ENCODE measurements at places on chromosomes 13 and 19.

GRCh38 chr19:54152878-54153524 lies 6.5 kb downstream of the LENG1 start:
- DNase-seq = no peak

- no peak for DNase-seq
Observed at GRCh38 chr19:13441810-13442512, 64.3 kb downstream of the CACNA1A start.

DNA sequence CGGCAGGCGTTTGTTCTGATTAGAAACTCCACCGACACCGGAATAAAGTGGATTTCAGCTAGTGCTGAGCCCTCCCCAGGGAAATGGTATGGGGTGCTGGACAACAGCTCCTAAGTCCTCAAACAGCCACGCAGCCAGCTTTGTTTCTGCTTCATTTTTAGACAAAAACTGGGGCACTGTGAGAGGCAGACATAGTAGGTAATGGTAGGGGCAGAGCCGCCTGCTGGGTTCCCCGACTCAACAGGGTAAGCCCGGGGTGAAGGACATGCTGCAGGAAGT lies 39.7 kb downstream of the CARS2 start:
- no peak for DNase-seq

- no peak for DNase-seq
Observed at GRCh38 chr19:2500156-2500555, 24.2 kb downstream of the GADD45B start.

- DNase-seq = no peak
Observed at GRCh38 chr13:103276775-103277498, 210.7 kb upstream of the SLC10A2 start.

GRCh38 chr13:111480976-111481375 lies 160.5 kb downstream of the TEX29 start:
- DNase-seq = no peak

DNA sequence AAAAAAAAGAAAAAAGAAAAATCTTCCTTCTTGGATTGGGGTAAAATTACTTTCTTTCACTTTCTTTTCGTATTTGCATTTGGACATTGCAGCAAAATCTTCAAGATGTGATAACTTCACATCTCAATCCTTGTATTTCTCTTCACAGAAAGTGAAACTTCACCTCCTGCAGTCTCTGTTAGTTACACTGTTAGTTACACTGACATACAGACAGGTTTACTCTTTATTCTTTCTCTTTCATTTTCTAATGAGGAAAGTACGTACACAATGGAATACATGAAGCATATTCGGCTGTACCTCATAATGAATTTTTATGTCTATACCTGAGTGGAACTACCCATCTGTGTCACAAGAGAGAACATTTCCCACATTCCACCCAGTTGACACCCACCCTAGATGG lies 459.1 kb upstream of the GPC6 start:
- DNase-seq = no peak
